ENCODE measurements at places on chromosomes 11 and 22.

- DNase-seq = no peak
Observed at GRCh38 chr11:78207532-78208256, 19.0 kb downstream of the USP35 start.

GRCh38 chr11:30015725-30016412 lies 961 bp downstream of the KCNA4 start:
- no peak for DNase-seq

- DNase-seq = peak; percentile 13
Observed at GRCh38 chr11:62539238-62539925, 7.2 kb downstream of the AHNAK start.

- DNase-seq = no peak
Observed at GRCh38 chr11:65712633-65713076, 603 bp downstream of the KAT5 start.

GRCh38 chr11:96331699-96332116 lies 11.3 kb downstream of the MAML2 start:
- no peak for DNase-seq

DNA sequence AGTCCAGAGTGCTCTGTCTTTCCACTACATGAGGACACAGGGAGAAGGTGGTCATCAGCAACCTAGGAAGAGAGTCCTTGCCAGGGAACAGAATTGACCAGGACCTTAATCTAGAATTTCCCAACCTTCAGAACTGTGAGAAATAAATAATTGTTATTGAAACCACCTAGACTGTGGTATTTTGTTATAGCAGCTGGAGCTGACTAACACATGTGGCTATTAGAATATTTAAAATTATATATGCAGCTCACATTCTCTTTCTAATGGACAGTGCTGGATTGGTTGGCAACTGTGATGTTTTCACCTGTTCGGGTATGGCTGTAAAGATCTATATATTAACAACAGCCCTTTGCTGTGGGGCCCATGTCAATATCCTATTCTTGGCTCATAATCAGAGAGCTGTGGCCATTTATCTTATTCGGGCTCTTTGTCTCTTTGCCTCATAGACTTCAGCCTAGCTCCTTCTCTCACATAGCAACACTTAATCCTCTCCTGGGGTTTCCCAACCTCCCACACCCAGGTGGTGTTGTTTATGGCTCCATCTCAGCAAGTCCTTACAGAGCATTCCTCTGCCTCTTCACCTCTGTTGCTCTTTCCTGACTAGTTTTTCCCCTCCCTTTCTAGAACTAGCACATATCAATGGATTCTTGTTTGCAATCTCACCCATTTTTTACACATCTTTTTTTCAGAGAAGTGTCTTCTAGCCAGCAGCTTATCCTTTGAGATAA lies 46.4 kb upstream of the AMOTL1 start:
- no peak for DNase-seq

GRCh38 chr11:73662445-73663157 lies 16.2 kb downstream of the PLEKHB1 start:
- no peak for DNase-seq

- DNase-seq = no peak
Observed at GRCh38 chr11:72824020-72824419, 9.8 kb downstream of the ATG16L2 start.

DNA sequence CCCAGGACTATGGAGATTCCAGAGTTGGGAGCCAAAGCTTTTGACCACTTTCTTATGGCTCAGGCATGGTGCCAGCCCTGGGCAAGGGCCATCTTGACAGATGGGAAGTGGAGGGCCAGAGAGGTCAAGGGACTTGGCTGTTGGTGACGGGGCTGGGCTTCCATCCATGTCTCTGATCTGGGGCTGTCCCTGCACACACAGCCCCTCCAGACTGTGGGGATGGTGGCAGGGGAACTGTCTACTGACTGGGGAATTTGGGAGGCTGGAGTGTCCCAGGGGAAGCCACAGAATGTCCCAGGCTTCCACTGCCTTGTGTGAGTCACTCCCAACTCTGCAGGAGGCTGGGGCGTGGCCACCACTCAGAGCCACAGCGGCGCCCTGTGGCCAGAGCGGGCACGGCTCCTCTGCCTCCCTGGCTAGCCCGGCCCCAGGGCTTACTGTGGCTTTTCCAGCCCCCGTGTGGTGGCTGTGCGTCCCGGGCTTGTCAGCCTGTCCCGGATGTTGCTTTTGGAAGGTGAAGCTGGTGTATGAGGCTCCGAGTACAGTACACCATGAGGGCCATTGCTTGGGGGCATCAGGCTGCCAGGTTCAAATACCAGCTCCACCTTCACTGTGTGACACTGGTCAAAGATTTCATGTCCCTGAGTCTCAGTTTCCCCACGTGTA lies 19.6 kb downstream of the C22orf23 start:
- DNase-seq = peak; percentile 72

DNA sequence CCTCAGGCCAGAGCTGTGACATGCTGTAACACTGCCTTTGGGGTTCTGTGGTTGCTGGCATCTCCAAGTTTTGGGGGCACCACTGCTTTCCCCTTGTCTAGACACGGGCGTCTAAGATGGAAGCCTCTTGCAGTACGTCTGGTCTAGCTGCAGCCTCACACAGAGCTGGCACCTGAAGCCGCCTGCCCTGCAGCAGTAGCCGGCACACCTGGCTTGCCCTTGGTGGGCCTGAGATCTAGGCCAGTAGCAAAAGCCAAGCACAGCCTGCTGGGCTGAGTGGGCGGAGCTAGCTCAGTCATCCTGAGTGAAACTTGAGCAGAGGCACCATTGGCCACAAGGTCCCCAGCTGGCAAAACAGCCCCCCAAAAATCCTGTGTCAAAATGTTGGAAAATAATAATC lies 154.2 kb downstream of the DLG2 start:
- DNase-seq = no peak

- DNase-seq = no peak
Observed at GRCh38 chr11:4441515-4441914, 7.6 kb upstream of the OR52K2 start.

DNA sequence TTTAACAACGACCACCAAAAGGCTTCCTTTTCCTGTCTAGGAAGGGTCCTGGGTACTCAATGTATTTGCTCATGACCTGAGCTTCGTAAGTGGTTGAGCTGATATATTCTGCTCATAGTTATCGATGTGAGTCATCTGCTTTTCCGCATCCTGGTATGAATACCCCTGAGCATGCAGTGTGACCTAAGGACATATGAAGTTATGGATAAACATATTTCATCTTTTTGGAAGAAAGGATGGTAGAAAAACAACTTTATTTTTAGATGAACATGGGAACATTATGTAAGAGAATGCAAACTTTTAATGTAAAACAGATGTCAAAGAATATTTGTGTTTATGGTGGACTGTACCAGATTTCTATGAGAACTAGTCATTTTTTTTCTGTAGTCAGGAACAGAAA lies 28.4 kb downstream of the TRPC6 start:
- DNase-seq = no peak

DNA sequence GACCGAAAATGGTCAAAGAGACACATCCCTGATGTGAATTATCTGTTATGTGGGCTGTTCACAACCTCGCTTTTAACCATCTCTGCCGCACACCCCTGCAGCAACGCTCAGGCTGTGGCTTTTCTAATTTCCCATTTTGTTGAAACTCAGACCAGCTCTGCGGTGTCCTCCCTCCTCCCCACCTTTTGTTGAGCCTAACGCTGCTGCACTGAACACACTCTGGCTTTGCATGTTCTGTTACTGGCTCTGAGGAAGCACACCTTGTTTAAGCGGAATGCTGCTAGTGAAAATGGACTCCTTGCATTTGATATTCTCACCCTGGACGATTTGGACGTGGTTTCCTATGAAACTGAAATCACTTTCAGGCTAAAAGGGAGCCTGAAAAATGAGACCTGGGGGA lies 198.5 kb upstream of the MTNR1B start:
- no peak for DNase-seq

GRCh38 chr11:100925935-100926334 lies 203.7 kb downstream of the PGR start:
- DNase-seq = no peak

DNA sequence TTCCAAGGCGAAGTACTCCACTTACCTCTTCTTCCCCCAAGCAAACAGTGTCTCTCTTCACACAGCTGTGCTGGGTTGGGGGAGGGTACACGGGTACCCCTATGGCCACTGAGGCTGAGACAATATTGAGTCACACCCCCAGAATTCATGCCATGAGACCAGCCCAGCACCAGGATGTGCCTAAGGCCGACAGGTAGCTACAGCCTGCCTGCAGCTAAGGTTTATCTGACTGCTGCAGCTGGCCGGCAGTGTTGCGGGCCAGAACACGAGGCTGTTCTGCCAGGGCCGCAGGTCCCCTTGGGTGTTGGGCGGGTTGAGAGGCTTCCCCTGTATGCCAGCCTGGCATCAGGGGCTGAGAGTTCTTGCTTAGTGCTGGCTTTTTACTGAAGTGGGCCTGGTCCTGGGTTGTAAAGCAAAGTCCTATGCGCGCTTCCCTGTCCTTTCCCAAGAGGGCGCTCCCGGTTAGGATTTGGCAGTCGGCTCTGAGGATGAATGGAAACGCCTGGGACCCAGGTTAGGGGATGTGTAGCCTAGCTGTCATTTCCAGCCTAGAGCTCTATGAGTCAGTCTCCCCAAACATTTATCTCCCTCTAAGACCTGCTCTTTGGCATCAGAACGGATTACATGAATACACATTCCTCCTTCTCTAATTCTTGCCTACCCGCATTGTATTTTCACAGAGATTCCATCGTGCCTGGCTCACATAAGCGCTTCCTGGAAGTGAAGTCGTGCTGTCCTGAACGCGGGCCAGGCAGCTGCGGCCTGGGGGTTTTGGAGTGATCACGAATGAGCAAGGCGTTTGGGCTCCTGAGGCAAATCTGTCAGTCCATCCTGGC lies 7.1 kb downstream of the USP18 start:
- DNase-seq = peak; percentile 72

DNA sequence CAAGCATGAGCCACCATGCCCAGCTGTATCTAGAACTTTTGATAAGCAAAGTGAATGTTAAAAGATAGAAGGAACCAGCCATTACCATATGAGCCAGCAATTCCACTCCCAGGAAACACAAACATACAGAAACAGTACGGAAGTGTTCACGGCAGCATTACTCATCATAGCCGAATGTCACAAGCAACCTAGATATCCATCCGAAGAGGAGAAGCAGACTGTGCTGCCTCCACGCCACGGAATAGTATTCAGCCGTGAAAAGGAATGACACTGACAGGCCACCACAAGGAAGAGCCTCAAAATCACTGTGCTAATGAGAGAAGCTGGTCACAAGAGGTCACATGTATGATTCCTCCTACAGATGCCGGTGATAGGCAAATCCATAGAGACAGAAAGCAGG lies 17.6 kb upstream of the MGAT3 start:
- no peak for DNase-seq

GRCh38 chr11:71483692-71484091 lies 30.7 kb downstream of the NADSYN1 start:
- DNase-seq = no peak

GRCh38 chr11:33857933-33858371 lies 33.9 kb downstream of the LMO2 start:
- DNase-seq = peak; percentile 44

GRCh38 chr22:41825376-41825775 lies 7.5 kb upstream of the SREBF2 start:
- no peak for DNase-seq

DNA sequence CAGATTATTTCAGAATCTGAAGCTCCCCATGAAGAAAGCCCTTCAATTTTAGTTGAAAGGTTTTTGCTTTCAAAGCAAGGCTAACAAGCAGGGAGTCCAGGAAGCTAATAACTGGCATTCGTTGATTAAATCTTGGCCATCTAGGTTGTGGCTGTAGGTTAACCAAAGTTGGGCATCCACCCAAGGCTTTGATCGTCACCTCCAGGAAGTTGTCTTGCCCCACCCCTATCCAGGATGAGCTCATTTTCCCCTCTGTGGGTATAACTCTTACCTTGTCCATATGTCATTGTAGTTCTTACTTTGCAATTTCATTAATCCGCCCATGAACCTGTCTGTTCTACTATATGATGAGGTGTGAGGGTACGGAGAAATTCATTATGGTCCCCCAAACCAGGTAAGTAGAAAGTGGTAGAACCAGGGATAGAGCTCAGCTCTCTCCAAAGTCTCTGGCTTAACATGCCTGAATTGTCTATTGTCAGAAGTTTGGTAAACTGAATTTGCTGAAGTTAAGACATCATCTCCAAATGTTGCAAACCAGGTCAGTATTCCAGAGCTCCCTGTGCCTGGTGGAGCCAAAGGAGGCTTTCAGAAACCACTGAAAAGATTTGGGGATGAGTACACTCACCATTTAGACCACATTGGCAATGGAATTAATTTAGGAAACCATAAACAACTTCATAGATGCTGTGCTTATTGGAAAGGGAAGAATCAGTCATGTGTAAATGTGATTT lies 97.1 kb downstream of the CD44 start:
- DNase-seq = no peak

- DNase-seq = no peak
Observed at GRCh38 chr22:46936378-46936903, 174.0 kb downstream of the TBC1D22A start.

GRCh38 chr11:129386795-129387397 lies 11.2 kb downstream of the BARX2 start:
- no peak for DNase-seq

Data from SHP77 (cell line).